Activated naive CD8-positive, alpha-beta T cell treated with anti-CD3 and anti-CD28 coated beads for 36 hours (primary cell): ENCODE measurements at places on chromosomes 11 and 22. TPM values are rescaled to one million over a fixed set of nuclear protein-coding genes. Genes with fewer than 3 reads are reported as not detected.

DNA sequence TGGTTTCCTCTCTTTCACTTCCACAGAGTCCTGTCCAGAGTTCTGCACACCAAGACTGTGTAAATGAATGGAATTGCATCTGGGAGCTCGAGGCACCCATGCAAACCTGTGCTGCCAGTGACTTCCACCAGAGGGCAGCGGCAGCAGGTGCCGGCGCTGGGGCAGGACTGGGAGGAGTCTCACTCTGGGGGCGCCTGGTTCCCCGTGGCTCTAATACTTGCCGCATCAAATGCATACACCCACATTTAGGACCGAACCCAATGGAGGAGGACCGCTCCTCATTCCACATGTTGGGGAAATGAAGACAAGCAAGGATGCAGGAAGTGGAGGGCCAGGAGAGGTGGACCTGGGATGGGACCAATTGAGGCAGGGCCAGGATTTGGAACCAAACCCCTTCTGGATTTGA lies 1.1 kb upstream of the CD6 start:
- H3K36me3 ChIP-seq = peaks cover 36% of the 10 kb centered on the region
- DNase-seq = peak; percentile 84
- peaks cover 4% of the 10 kb centered on the region for H3K27me3 ChIP-seq
- peak overlapping the region; percentile 71 for H3K27ac ChIP-seq

The TRIM49 gene
- not detected for total RNA-seq

DNA sequence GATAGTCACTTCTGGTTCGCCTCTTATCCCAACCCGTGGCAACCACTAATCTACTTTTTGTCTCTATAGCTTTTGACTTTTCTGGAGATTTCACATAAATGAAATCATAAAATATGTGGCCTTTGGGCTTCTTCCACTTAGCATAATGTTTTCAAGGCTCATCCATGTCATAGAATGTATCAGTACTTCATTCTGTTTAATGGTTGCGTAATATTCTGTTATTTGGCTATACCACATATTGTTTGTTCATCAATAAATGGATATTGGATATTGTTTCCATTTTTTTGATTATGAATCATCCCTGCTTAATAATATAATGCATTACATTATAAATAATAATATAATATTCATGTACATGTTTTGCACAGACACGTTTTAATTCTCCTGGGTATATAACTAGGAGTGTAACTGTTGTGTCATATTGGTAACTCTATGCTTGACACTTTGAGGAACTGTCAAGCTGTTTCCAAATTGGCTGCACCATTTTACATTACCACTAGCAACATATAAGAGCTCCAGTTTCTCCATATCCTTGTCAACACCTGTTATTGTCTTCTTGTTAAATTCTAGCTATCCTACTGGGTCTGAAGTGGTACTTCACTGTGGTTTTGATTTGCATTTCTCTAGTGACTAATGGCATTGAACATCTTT lies 181.5 kb downstream of the CADM1 start:
- DNase-seq = no peak
- H3K27ac ChIP-seq = no peak overlapping the region
- no peaks in the 10 kb centered on the region for H3K36me3 ChIP-seq
- no peak overlapping the region for H3K4me3 ChIP-seq

GRCh38 chr11:22703040-22703439 lies 36.6 kb downstream of the GAS2 start:
- no peaks in the 10 kb centered on the region for H3K27me3 ChIP-seq
- H3K4me1 ChIP-seq = peaks cover 24% of the 10 kb centered on the region
- H3K27ac ChIP-seq = peak overlapping the region; percentile 86
- peak; percentile 23 for DNase-seq
- peaks cover 1% of the 10 kb centered on the region for H3K36me3 ChIP-seq
- H3K4me3 ChIP-seq = no peak overlapping the region

- no peaks in the 10 kb centered on the region for H3K27me3 ChIP-seq
- H3K36me3 ChIP-seq = peaks cover 10% of the 10 kb centered on the region
- no peak overlapping the region for H3K4me3 ChIP-seq
Observed at GRCh38 chr11:75279273-75279672, 38.7 kb downstream of the TPBGL start.

- no peaks in the 10 kb centered on the region for H3K36me3 ChIP-seq
- peaks cover 15% of the 10 kb centered on the region for H3K4me1 ChIP-seq
- H3K27me3 ChIP-seq = peaks cover 62% of the 10 kb centered on the region
- no peak for DNase-seq
Observed at GRCh38 chr11:2868506-2869133, 17.0 kb downstream of the CDKN1C start.

DNA sequence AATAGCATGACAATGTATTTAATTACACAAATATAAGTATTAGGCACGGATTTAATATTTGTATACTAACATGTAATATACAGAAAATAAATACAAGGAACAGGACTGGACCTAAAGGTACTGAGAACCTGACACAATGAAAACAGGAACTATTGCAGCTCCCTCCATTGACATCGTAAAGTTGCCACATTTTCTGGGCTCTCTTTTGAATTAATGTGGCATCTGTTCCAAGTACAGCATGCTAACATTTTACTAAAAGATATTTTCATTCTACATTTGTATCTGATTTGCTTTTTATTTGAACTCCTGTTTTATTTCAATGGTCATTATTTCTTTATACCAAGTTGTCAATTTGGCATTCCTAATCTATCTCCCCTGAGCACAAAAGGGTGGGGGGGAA lies 15.3 kb downstream of the PHF21A start:
- H3K36me3 ChIP-seq = no peaks in the 10 kb centered on the region
- H3K4me1 ChIP-seq = peaks cover 28% of the 10 kb centered on the region
- H3K4me3 ChIP-seq = no peak overlapping the region
- no peak for DNase-seq
- H3K27me3 ChIP-seq = no peaks in the 10 kb centered on the region

DNA sequence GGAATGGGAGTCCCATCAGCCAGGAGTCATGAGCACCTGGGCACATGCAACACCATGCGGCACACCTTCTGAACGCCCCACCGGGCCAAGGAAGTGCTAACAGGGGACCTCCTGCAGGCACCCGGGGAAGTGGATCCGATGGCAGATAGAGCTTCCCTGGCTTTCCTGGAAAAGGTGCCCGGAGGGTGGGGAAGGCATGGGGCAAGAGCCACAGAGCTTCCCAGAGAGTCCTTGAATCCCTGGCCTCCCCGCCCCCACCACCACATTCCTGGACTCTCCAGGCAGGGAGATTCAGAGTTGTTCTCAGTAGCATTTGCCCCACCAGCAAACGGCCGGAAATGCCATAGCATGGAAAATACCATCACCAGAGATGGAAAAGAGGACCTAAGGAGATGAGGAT lies 8.3 kb downstream of the TRIM29 start:
- no peak overlapping the region for H3K27ac ChIP-seq
- no peak for DNase-seq
- H3K36me3 ChIP-seq = no peaks in the 10 kb centered on the region
- no peaks in the 10 kb centered on the region for H3K4me1 ChIP-seq
- no peak overlapping the region for H3K4me3 ChIP-seq
- no peaks in the 10 kb centered on the region for H3K27me3 ChIP-seq

The CCDC89 gene
- not detected for total RNA-seq

DNA sequence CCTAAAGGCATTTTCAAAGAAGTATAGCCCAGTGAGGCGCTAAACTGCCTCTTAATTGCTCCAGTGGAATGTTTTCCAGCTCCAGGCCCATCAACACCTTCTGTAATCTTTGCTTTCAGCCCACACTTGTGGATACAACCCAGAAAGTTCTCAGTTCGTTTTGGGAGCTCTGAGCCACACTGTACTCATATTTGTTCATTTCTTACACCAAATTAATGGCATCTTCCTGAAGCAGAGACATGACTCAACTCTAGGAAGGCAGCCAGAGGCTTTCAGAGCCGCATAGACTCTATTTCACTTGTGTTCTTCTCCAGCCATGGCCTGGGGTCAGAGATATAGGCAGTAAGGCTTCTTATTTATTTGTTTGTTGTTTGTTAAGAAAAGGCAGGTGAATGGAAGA lies 175.5 kb upstream of the NCAM1 start:
- H3K4me1 ChIP-seq = no peaks in the 10 kb centered on the region
- no peak overlapping the region for H3K4me3 ChIP-seq
- H3K27ac ChIP-seq = no peak overlapping the region
- H3K36me3 ChIP-seq = no peaks in the 10 kb centered on the region
- no peak for DNase-seq

GRCh38 chr11:122721964-122722266 lies 66.4 kb downstream of the UBASH3B start:
- H3K36me3 ChIP-seq = peaks cover 11% of the 10 kb centered on the region
- DNase-seq = no peak
- peak overlapping the region; percentile 79 for H3K27ac ChIP-seq
- H3K4me3 ChIP-seq = peak overlapping the region; percentile 46

- H3K4me3 ChIP-seq = no peak overlapping the region
- no peak for DNase-seq
- H3K4me1 ChIP-seq = no peaks in the 10 kb centered on the region
- no peaks in the 10 kb centered on the region for H3K27me3 ChIP-seq
- H3K27ac ChIP-seq = no peak overlapping the region
Observed at GRCh38 chr11:17775507-17776211, 41.1 kb downstream of the KCNC1 start.

- no peaks in the 10 kb centered on the region for H3K27me3 ChIP-seq
- H3K27ac ChIP-seq = peak overlapping the region; percentile 79
- peaks cover 28% of the 10 kb centered on the region for H3K4me1 ChIP-seq
- H3K4me3 ChIP-seq = peak overlapping the region; percentile 87
Observed at GRCh38 chr11:67468456-67468758, 644 bp downstream of the TMEM134 start.

The NNMT gene
- total RNA-seq = not detected

GRCh38 chr11:44507896-44508445 lies 57.5 kb upstream of the CD82 start:
- no peak overlapping the region for H3K4me3 ChIP-seq
- no peaks in the 10 kb centered on the region for H3K36me3 ChIP-seq
- H3K27ac ChIP-seq = no peak overlapping the region
- no peaks in the 10 kb centered on the region for H3K4me1 ChIP-seq
- peaks cover 5% of the 10 kb centered on the region for H3K27me3 ChIP-seq

The SYCE3 gene
- total RNA-seq = 1.3 TPM

The CARD18 gene
- total RNA-seq = not detected

DNA sequence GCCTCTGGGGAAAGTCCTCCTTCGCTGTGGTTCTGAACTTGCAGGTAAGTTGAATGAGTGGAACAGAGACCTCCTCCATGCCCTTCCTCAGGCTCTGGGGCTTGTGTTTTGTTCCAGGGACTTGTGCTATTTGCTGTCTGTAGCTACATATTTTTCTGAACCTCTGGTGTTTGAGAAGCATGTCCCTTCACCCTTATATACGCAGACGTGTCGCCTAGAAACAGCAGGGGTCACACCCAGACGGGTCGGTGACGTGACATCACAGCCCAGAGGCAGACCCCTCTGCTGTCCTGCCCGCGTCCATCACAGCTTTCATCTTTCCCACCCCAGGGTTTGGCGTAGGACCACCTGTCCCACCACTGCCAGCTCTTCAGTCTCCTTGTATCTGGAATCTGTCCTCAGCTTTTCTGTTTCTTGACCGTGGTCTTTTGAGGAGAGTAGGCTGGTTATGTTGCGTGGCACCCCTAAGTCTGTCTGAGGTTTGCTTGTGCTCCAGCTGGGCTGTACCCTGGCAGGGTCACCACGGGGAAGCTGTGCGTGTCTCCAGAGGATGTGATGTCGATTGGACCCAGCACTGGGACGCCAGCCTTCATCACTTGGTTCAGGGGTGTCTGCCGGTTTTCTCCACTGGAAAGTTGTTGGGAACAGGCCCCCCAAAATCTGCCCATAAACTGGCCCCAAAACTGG lies 13.4 kb upstream of the MUC5B start:
- H3K4me1 ChIP-seq = no peaks in the 10 kb centered on the region
- H3K27me3 ChIP-seq = peaks cover 5% of the 10 kb centered on the region
- peaks cover 3% of the 10 kb centered on the region for H3K36me3 ChIP-seq
- H3K4me3 ChIP-seq = no peak overlapping the region
- no peak overlapping the region for H3K27ac ChIP-seq
- no peak for DNase-seq

- no peak for DNase-seq
- no peaks in the 10 kb centered on the region for H3K36me3 ChIP-seq
- H3K27ac ChIP-seq = no peak overlapping the region
- H3K4me3 ChIP-seq = no peak overlapping the region
Observed at GRCh38 chr22:38802671-38803121, 8.8 kb upstream of the DNAL4 start.

GRCh38 chr11:124954590-124954955 lies 571 bp downstream of the CCDC15 start:
- H3K27ac ChIP-seq = no peak overlapping the region
- H3K4me1 ChIP-seq = peaks cover 2% of the 10 kb centered on the region
- H3K36me3 ChIP-seq = no peaks in the 10 kb centered on the region
- DNase-seq = no peak
- H3K4me3 ChIP-seq = no peak overlapping the region
- no peaks in the 10 kb centered on the region for H3K27me3 ChIP-seq

DNA sequence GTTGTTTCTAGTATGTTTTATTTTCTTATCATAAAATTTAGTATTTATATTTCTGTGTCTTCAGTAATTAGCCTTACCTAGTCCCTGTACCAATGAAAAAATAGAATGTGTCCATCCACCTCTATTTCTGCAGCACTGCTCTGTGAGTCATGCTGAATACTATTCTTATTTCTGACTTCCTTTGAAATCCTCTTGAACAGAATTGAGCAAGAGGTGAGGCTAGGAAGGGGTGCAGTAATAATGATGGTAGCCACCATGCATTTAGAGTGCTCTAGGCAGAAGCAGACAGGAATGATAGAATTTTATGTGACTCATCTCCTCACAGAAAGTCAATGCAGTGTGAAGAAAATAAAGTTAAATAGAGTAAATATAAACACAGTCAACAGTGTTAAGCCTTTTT lies 60.0 kb downstream of the OR10A6 start:
- no peak for DNase-seq
- no peaks in the 10 kb centered on the region for H3K36me3 ChIP-seq
- H3K27ac ChIP-seq = no peak overlapping the region
- peaks cover 26% of the 10 kb centered on the region for H3K27me3 ChIP-seq
- H3K4me3 ChIP-seq = no peak overlapping the region

DNA sequence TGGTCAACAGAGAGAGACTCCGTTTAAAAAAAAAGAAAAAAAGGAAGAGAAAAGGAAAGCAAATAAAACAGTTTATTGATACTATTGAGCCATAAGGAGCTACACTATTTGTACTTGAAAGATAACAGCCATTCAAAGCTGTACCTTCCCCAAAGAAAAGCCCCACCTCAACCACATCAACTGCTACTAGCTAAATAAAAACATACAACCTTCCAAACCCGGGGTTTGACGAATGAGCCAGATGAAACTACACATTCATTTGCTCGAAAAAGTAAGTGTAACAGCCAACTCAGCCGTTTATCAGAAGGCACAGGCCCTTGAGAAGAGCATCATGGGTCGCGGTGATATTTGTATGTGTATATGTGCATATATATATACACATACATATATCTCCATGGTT lies 78.4 kb downstream of the SIK3 start:
- DNase-seq = no peak
- H3K27ac ChIP-seq = peak overlapping the region; percentile 68
- no peaks in the 10 kb centered on the region for H3K27me3 ChIP-seq
- H3K4me3 ChIP-seq = peak overlapping the region; percentile 34

GRCh38 chr22:26702906-26703830 lies 45.8 kb downstream of the MIAT start:
- DNase-seq = no peak
- no peak overlapping the region for H3K27ac ChIP-seq
- peaks cover 6% of the 10 kb centered on the region for H3K4me1 ChIP-seq
- H3K36me3 ChIP-seq = peaks cover 42% of the 10 kb centered on the region

- peaks cover 13% of the 10 kb centered on the region for H3K27me3 ChIP-seq
- no peak overlapping the region for H3K4me3 ChIP-seq
- peaks cover 3% of the 10 kb centered on the region for H3K4me1 ChIP-seq
- no peak overlapping the region for H3K27ac ChIP-seq
Observed at GRCh38 chr11:4459500-4459899, 10.4 kb downstream of the OR52K2 start.

GRCh38 chr11:102436976-102437375 lies 15.6 kb downstream of the TMEM123 start:
- DNase-seq = no peak
- peaks cover 69% of the 10 kb centered on the region for H3K4me1 ChIP-seq
- H3K36me3 ChIP-seq = peaks cover 88% of the 10 kb centered on the region
- H3K4me3 ChIP-seq = no peak overlapping the region
- H3K27me3 ChIP-seq = no peaks in the 10 kb centered on the region
